Stimulated activated CD4-positive, alpha-beta T cell treated with anti-CD3 and anti-CD28 coated beads, Interleukin-1b, Interleukin-23, amount 100 ng/mL, for 48 hours (primary cell): ENCODE measurements at places on chromosomes 5 and 9.

DNA sequence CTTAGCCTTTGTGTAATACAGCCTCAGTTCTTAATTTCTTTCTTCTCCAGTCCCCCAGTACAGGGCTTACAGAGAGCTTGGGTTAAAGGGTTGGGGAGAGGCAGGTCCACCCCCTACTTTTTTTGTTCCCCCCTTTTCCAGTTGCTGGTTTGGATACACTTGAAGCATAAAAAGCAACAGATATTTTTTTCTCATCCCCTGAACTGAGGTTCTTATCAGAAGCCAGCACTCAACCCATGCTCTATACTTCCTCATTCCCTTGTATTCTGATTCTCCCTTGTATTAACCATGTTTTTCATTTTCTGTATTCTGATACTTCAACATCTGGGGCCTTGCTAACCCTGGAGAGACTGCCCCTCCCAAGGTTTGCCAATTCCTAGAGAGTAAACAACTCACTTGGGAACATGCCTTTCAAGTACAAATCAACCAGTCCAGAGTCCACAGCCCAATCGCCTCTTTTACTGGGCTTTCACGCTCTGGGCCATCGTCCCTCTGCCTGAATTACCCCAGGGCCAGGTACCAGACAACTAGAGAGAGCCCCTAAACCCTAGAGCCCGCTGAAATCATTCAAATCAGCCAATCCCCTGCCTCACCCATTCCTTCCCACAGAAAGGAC, 333.4 kb upstream of the PUM3 start:
- DNase-seq, result no peak

DNA sequence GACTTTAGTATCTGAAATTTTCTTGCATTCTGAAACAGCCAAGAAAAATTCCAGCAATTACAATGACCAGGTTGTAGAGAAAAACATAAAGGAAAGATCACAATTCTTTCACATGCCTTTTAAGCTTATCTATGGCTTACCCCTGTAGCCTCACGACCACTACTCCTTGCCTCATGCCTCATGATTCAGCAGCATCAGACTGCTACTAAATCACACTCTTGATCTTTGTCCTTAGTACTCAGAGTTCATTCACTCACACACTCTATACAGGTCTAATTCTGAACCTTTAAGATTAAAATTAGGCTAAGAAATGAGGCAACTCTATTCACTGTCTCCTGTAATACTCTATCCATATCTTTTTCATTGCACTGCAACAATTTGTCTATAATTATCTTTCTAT, 415.1 kb downstream of the MLLT3 start:
- no peak for DNase-seq

- no peak for DNase-seq
These were observed 223.6 kb upstream of the SGCD start for GRCh38 chr5:156103155-156103885.

- DNase-seq, result no peak
These were observed 8.9 kb upstream of the FBXO38 start for GRCh38 chr5:148374690-148375360.

DNA sequence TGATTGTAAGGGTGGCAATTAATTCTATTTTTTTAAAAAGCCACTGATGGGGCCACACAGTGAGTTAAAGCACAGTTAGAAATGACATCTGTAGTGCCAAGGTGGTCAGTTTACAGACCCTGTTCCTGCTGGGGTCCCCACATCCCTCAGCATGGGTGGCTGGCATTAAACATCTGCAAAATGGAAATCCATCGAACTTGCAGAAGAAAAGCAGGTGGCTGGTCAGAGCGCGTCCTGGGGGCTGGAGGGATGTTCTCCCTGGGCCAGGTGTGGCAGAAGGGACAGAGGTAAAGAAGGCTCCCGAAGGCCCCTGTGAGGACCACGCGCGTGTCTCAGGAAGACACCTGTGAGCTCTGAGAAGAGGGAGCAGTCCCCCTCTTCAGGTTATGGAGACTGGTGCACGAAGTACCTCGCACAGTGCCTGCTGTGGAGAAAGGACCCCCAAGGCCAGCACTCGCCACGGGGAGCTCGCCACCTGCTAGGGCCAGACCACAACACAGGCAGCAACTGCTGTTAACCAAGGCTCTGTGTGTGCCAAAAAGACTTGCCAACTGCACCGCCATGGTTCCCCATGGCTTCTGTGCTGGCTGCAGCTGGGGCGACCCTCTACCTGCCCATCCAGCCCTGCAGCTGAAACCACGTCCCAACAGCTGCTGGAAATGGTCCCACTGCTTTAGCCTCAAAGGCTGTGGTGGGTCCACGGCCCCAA, 65.2 kb downstream of the RASGEF1C start:
- no peak for DNase-seq

- no peak for DNase-seq
These were observed 109.1 kb upstream of the ELL2 start for GRCh38 chr5:96070622-96071225.
